ENCODE measurements at places on chromosomes 7 and 10.

GRCh38 chr10:29174389-29174788 lies 114.5 kb upstream of the LYZL1 start:
- no peak for DNase-seq

GRCh38 chr10:69677985-69678654 lies 48.1 kb downstream of the FAM241B start:
- DNase-seq = no peak

- peak; percentile 55 for DNase-seq
These were observed 213.1 kb downstream of the ELFN1 start for GRCh38 chr7:1883031-1883761.

DNA sequence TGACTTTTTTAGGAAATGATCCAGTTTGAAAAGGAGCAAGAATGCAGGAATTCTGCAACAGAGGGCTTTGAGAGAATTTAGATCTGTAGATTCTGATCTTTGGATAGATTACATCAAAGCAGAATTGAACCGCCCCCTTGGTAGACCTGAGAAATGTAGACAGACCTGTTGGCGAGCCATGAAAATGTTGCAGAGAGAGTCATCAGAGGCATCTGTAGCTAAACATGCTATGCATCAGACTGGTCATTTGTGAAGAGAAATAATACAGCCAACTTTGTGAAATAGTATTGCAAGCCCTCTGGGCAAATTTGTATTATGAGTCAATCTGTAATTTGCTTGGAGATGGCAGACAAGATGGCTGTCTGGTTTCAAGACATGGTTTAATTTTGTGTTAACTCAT lies 4.3 kb upstream of the C1GALT1 start:
- no peak for DNase-seq

DNA sequence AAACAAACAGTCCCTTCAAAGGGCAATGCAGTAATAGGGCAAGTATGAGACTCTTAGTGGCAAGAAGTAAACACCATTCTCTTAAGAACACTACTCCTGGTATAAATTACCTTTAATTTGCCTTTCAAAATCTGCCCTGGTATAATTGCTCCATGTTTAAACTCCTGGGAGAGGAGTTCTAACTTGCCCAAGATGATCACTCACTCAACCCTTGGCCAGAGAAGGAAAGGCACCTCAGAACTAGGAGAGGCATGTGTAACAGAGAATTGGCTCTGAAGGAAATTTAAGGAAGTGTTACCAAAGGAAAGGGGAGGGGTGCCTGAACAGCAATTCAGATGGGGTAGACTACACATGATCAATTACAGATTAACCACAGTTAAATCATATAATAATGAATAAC lies 1173.6 kb upstream of the SORCS1 start:
- no peak for DNase-seq

GRCh38 chr7:27185013-27185853 lies at the start of gene HOXA11:
Gene HOXA11 (minus strand): TSS chr7:27185232. CDS start chr7:27185144, 88 bp downstream.
- no peak for DNase-seq

DNA sequence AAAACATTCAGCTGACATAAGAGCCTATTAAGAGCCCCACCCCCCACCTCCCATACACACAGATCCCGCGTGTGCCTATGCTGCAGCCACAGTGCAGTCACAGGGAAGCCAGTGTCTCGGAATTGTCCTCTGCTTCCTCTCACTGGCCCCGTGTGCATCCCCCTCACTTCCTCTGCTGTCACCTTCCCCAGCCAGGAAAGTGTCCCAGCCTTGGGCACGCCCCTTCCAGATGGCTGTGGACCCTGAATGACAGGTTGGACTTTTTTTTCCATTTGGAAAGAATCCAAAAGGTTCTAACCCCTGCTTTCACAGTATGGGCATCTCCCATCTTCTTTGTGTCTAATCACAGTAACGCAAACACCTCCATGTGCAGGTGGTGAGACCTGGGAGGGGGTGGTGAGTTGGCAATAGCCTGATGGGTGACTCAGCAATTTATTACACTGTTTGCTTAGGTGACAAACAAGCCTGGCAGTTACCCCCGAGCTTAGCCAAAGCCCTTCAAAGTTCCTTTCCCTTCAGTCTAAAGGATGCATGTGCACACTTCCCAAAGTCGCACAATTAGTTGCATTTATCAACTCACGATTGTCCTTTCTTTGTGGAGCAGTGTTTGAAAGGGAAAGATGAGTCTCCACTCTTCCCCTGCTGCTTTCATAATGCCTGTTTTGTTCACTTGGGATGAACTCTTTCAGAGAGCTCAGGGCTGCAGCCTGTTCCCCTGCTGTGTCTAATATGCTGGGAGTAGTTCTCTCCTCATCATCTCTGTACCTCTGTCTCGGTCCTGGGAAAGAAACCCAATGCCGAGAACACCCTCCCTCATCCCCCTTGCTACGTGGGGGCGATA lies 67.5 kb upstream of the EFCAB10 start:
- DNase-seq = peak; percentile 55

DNA sequence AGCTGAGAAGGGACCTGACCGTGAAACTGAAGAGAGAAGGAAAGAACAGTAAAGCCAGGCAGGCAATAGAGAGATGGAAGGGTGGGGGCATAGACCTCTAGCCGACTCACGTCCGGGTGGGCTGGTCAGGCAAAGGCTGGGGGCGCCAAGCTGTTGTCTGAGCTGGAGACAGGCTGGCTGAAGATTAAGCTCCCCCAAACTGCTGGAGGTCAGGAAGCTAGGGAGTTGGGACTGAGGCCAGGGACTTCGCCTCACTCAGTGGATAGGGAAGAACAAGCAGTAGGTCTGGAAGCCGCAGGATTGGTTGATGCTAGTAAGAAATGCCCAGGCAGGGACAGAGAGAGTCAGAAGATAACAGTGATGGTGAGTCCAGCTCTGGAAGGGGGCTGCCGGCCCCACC lies 5.3 kb downstream of the PITX3 start:
- DNase-seq = no peak

- no peak for DNase-seq
These were observed 164.4 kb upstream of the NAMPT start for GRCh38 chr7:106448992-106449859.

DNA sequence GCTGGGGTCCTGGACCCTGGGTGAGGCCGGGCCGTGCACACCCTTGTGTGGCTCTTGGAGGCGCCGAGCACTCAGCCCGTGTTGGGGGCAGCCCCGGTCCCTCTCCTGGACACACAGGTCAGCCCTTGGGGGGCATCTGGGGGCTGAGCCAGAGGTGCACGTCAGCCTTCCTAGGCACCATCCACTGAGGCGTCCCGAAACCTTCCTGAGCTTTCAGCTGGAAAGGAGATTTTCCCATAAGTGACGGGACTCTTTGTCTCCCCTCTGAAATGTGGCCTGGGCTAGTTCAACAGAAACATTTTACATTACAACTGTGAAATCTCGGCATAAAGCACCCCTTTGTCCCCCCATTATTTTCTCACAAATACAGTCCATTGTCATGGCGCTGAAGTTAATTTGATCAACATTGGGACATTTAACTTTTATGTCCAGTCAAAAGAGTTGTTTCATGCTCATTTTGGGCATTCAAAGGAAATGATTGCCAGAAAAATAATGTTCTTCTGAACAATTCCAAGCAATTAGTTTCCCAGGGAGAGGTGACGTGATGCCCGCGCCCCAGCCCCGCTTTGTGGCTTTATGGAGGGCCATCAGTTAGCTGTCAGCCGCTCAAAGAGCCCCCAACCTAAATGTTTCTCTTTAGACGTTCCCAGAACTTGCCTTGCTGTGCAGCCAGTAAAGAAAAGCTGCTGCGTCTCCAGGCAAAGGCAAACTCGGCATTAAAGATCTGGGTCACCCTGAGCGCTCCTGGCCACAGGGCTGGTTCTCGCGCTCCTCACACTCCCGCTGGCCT lies 70.8 kb downstream of the NKX6-2 start:
- DNase-seq = no peak

GRCh38 chr7:40542982-40543741 lies 408.4 kb downstream of the SUGCT start:
- no peak for DNase-seq

- DNase-seq = peak; percentile 13
These were observed 240.6 kb upstream of the SEMA3C start for GRCh38 chr7:81159402-81159801.

- no peak for DNase-seq
These were observed 43.3 kb downstream of the DOCK1 start for GRCh38 chr10:126948355-126949160.

DNA sequence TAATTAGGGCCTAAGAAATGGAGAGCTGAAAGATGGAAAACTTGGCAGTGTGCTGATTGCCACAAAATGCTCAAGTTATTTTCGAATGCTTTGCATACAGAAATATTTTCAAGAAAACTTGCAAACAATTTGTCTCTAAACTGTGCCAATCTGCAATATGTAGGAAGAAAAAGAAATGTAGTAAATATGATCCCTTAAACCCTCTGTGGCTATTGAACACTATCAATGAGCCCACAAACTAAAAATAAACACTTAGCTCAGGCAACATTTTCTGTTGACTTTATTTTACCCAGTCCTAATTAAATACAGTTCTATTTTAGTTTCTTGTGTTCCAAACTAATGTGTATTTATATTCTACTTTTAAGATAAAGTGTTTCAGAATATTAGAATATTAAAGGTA lies 342.1 kb downstream of the SEMA3D start:
- no peak for DNase-seq

DNA sequence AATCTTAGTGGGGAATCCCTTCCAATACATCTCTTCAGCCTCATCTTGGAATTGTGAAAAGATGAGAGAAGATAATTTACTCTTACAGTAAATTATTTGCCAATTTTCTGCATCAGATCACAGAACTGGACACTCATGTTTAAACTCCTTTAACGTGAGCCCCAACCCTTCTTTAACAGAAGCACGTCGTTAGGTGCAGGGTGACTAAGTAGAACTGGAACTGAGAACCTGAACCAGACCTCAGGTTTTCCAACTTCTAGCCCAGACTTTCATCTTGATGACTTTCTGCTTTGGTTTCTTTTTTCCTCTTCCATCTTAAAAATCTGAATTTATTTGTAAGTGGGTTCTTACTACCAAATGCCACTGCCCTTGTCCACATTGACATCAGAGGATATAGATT lies 57.2 kb upstream of the LYZL2 start:
- DNase-seq = no peak

DNA sequence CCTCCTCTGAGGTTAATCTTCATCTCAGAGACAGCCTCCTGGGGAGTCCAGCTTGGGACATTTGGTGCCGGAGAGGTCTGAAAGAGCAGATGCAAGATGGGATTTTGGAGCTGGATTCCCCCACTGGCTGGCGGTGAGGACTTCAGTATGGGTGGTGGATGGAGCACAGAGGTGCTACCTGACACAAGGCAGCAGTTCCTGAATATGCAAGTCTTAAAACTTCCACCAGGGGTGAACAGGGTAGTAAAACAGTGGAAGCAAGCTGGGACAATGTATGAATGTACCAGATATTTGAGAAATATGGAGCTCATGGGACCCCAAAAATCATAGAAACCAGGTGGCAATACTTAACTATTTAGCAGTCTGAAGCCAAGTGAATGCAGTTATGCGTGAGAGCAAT lies 4.8 kb upstream of the TAF3 start:
- no peak for DNase-seq

DNA sequence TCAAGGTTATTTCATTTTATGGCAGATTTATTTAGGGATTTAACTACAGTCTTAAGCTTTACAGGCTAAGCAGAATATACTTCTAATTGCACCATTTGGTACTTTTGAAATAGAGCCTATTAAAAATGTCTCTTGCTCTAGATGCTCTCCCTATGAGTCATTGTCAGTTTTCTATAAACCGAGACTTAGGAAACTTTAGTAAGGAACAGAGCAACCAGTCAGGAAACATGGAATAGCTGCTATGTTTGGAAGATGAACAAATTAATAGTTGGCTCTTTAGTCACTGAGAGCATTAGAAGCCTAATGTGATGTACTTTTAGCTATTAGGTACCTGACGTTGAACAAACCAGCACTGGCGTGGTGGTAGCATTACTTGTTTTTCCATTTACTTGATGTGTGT lies 35.3 kb downstream of the INPP5F start:
- DNase-seq = no peak

GRCh38 chr10:49116509-49117375 lies 1.4 kb upstream of the VSTM4 start:
- DNase-seq = no peak

GRCh38 chr7:139265673-139266072 lies 34.6 kb downstream of the UBN2 start:
- no peak for DNase-seq

- no peak for DNase-seq
These were observed 474.4 kb upstream of the GALNT17 start for GRCh38 chr7:70657571-70657970.

DNA sequence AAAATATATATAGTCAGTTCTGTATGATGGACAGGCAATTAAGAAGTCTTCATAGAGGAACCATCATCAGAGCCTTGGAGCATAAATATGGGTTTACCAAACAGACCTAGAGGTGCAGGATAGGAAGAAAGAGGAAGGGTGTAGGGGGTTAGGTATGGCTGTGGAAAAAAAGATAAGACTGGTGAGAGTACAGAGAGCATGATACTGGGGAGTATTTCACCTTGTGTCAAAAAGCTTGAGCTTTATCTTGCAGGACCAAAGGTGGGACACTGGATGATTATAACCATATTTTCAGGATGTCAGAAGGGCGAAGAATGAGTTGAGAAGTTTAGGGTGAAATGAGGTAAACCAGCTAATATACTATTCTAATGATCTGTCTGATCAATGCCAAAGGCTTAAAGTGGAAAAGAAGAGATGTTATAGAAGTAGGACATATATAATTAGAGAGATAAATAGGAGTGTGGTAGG lies 54.6 kb downstream of the MRPL32 start:
- DNase-seq = no peak

GRCh38 chr7:87853237-87853864 lies 22.8 kb downstream of the SLC25A40 start:
- DNase-seq = no peak

DNA sequence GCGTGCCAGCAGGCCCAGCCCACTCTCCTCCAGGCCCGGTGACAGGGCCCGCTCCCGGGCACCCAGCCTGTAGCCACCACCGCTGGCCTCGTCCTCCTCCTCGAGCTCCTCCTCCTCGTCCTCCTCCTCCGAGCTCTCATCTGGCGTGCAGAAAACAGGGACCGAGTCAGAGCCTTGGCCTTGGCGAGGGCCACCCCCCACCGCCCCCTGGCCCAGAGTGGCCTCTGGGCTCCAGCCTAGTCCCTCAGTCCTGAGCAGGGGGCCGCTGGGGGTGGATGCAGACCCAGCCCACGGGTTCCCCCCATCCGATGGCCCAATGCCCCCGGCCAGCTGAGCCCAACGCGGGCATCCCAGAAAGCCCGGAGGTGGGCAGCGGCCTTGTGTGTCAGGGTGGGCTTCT lies 62.9 kb downstream of the SLC29A4 start:
- no peak for DNase-seq

DNA sequence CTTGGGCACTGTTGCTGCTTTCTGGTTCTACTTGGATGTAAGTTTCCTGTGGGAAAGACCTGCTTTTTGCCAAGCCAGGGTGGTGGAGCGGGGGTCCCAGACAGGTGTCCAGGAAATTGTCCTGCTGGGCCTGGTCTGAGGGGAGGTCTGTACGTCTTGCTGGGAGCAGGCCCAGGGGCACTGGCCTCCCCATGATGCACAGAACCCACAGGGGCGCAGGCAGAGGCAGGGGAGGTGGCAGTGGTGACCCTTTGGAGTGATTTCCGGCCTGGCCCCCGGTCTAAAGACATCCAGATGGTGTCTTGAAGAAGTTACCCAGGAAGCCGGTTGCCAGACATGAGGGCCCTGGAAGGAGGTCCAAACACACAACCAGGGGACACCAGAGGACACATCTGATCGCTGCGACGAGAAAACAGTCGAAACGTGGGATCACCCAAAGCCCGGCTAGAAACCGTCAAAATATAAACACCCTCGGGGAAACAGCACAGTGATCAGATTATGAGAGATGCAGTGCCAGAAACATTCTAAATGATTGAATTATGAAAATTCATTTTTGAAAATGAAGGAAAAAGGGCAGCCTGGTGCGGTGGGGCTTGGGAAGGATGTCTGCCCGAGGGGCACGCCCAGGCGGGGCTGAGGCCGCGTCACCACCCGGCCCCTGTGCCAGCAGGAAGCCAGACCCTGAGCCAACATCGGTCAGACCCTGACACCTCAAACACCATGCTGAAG lies 59.6 kb downstream of the TMEM270 start:
- no peak for DNase-seq

Data from Calu3 (cell line).